ENCODE measurements at places on chromosomes 5 and 9. TPM values are rescaled to one million over a fixed set of nuclear protein-coding genes. Genes with fewer than 3 reads are reported as not detected.

C5orf24 gene
- 40.3 TPM for total RNA-seq

LARP1 gene
- 117 TPM for total RNA-seq

CD72 gene
- 1.5 TPM for total RNA-seq

MLANA gene
- not detected for total RNA-seq

ADAMTS19 gene
- under 0.01 TPM for total RNA-seq

PCDHGB3 gene
- 0.72 TPM for total RNA-seq

FBP1 gene
- total RNA-seq, result 0.17 TPM

PRSS3 gene
- total RNA-seq, result 1.0 TPM

COMMD10 gene
- 17.0 TPM for total RNA-seq

ZNF618 gene
- total RNA-seq, result 19.6 TPM

OBP2B gene
- total RNA-seq, result not detected

- DNase-seq, result no peak
Measured at GRCh38 chr9:137607141-137607857, 1.8 kb downstream of the ARRDC1 start.

DNA sequence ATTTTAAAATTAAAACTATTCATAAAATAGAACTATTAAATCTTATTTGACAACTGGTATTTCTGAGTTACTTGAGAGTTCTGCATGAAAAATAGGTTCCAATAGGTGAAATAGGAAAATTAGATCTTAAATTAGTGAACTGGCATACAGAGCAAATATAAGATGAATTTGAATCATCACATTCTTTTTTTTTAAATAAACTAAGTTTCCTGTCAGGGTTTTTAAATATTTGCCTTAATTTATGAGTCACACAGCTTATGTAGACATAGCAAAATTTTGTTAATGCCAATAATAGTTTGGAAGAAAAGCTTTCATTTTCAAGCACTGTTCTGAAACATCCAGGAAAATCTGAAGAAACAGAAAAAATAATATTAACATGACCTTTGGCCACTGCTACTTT is 311.7 kb upstream of the HAPLN1 start:
- no peak for DNase-seq

DNA sequence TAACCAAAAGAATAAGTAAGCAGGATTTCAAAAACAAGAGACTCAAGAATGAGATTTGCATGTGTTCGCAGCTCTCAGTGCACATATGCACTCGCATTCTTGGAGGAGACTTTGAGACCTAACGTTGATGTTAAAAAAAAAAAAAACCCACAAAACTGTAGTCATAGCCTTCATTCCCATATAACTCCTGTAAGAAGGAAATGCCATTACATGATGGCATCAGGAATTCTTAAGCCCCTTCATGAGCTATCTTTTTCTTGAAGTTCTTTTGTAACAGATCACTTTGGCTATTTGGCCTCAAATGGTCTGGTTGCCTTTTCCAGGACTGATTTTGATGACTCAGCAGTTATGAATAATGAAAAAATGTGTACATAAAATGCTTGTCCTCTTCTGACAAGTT is 113.8 kb downstream of the ALDH1A1 start:
- DNase-seq, result no peak

GRCh38 chr9:7510199-7510598 is 289.4 kb downstream of the DMAC1 start:
- no peak for DNase-seq

DNA sequence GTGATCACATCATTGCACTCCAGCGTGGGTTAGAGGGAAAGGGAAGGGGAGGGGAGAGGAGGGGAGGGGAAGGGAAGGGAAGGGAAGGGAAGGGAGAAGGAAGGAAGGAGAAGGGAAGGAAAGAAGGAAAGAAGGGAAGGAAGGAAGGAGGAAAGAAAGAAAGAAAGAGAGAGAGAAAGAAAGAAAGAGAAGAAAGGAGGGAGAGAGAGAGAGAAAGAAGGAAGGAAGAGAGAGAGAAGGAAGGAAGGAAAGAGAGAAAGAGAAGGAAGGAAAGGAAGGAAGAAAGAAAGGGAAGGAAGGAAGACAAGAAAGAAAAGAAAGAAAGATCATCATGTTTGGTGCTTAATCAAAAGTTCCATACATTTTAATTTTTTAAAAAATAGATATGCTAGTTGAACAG is 136.2 kb downstream of the CMYA5 start:
- DNase-seq, result no peak

DNA sequence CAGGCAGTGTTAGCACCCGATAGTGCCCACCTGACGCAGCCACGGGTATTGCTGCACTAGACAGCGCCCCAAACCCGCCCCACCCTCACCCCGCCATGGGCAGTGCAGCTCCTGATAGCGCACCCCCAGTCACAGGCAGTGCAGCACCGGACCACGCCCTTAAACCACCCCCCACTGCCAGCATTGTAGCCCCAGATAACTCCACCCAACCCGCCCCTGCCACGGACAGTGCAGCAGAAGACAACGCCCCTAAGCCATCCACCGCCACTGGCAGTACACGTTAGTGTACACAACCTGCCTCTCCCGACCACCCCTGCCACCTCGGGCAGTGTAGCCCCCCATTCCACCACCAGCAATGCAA is 825 bp upstream of the PCAT7 start:
- DNase-seq, result no peak

DNA sequence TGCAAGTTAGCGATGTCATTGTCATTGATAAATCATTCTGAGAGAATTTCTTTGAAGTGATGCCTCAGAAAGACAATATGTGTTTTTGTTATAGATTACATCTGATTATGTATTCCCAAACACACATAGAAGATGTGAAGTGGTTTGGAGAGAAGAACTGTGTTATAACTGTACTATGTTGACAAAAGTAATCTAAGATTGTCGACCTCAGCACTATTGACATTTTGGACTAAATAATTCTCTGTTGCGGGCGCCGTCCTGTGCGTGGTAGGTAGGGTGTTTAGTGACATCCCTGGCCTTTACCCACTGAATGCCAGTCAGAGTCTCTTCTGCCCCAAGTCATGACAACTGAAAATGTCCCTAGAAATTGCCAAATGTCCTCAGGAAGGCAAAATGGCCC is 77.8 kb downstream of the CFAP90 start:
- DNase-seq, result no peak

DNA sequence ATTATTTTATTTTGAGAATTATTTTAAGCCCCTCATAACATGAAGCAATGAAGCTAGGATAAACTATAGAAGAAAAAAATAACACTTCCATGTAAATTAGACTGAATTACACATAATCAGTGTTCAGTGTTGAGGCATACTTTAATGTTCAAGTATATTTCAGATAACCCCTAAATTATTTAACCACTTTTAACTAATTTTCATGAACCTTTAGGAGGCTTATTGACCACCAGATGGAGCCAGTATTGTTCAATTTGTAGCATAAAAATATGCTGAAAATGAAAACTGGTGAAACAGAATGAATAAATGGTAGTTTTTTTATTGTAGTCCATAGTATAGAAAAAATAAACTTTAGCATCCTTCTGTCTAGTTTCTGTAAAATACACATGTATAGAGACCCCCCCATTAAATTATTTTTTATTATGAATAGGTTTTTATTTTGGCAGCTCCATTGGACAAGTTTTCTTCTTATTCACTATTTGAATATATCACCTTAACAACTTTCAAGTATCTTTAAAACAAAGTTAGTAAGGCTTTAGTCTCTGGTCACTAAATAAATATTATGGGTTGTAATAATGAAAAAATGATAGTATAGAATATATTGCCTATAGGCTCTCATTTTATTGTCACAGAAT is 190.1 kb downstream of the CWC27 start:
- no peak for DNase-seq

GRCh38 chr5:74334062-74334761 is 306.3 kb downstream of the ENC1 start:
- DNase-seq, result no peak

- no peak for DNase-seq
Measured at GRCh38 chr5:140403613-140404012, 2.0 kb downstream of the ANKHD1 start.

DNA sequence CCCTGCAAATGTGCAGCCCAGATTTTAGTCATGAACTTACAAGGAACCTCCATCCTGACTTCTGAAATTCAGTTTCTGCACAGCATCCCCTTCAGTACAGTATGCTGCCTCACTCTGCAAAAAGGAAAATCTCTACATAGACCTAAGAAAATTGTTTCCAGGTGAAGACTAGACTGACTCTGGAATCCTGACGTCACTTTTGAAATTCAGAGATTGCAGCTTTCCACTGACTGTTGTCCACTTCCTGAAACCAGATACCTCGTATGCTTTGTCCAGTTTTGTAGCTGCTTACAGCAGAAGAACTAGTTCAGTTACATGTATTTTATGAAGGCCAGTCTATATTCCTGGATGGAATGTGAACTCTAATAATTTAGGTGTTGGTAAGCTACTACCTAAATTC is 629.3 kb upstream of the ST8SIA4 start:
- DNase-seq, result no peak

GRCh38 chr5:65866837-65867521 is 59.4 kb upstream of the ERBIN start:
- no peak for DNase-seq

DNA sequence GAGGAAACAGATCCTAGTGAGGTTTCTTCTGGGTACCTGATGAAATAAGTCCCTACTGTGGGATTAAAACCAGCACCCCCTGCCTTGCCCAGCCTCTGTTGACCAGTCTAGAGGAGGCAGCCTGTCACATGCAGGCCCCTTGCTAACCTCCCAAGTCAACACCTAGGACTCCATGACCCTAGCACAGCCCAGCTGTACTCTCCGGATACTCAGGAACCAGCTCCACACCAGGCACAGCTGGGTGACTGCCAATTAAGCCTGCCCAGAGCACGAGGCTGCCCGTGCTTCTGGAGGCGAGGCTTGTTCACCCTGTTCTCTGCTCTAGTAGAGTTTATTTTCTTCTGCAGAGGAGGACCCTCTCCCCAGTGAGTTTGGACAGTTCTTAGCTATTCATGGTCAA is 92.5 kb downstream of the SNX24 start:
- no peak for DNase-seq

DNA sequence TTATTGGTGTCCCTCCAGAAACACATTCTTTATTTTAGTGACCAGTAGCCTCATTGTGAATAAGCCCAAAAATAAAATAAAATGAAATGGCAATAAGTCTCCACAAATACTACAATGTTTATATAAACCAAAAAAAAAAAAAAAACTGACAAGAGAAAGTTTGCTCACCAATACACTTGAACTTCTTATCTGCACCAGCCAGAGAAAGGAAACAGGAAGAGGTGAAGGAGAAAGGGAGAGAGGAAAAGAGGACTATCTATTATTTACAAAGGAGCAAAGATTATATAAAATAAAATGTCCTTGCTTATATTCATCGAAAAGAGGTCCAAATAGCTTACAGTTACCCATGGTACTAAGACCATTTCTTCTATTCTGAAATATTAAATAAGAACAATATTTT is 176.4 kb upstream of the CCNG1 start:
- DNase-seq, result no peak
